ENCODE measurements at places on chromosomes 12 and 14.

DNA sequence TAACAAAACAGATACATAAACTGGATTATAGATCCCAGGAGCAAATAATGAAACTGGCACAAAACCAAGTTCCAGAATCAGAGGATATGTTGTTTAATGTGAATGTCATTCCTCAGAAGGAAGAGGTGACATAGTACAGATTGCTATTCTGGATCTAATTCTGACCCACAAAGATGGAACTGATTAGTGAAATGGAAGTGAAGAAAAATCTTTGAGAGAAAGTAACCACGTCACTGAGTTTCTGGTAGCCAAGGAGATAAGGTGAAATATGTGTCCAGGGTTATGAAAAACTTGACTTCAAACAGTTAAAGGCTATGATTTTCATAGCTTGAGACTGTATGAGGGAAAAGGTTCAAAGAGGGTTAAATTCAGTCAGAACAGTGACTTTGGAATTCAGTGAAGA is 8.3 kb downstream of the OR10AD1 start:
- peak; percentile 25 for DNase-seq

DNA sequence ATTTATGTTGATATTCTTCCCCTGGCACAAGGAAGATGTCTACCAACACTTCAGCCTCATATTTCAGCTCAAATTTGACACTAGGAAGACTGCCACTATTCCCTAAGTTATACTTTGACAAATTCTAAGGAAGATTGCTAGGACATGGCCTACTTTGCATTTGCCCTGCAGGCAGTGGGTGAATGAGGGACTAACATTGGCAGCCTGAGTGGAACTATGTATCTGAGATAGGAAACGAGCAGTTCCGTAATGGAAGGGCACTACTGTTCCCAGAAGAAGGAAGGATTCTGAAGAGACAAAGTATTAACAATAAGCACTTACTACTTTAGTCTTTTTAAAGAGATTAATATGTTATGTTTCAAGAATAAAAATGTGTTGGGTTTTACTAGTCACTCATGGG is 115.1 kb downstream of the SLC16A7 start:
- DNase-seq, result peak; percentile 20

GRCh38 chr12:81859521-81859920 is 100.4 kb upstream of the PPFIA2 start:
- DNase-seq, result no peak

GRCh38 chr12:70722584-70723343 is 85.5 kb upstream of the PTPRB start:
- DNase-seq, result no peak

DNA sequence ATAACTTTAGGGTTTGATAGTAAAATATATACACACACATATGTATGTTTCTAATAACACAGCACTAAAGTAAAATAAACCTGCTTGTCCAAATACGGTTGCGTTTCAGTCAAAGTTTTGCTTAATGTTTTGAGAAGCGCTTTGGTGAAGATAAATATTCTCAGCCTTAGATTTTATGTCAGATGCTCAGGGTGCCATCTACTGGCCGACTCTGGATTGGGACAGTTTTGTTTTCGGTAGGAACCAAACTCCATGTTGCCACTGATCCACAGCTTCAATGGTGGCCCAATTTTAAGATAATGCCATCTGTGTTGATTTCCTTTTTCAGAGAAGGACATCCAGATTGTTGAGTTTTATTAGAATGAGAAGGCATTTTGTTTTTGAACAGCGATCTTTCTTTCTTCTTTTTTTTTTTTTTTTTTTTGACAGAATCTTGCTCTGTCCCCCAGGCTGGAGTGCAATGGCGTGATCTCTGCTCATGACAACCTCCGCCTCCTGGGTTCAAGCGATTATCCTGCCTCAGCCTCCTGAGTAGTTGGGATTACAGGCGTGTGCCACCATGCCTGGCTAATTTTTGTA is 43.1 kb downstream of the LLPH start:
- DNase-seq, result peak; percentile 66

- no peak for DNase-seq
Measured at GRCh38 chr12:114774699-114775098, 90.7 kb upstream of the TBX3 start.

- DNase-seq, result no peak
Measured at GRCh38 chr14:91233936-91234790, 10.3 kb downstream of the GPR68 start.

DNA sequence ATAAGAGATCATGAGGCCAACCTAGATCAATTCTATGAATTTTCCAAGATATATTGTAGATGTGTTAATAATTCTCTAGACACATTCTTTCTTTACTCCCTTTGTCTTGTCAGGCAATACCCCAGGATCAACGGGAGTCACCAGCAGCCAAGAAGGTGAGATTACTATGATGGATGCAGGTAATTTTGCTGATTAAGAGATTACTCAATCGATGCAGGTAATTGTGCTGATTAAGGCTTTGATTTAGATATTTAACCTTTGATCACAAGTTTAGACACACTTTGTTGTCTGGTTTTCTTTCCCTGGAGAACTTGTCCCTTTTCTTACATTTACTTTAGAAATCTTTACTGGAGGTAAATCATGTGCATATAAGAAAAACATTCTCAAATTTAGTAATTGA is 134.3 kb upstream of the CNTN1 start:
- DNase-seq, result no peak

- DNase-seq, result no peak
Measured at GRCh38 chr14:34502545-34503225, 36.8 kb downstream of the EAPP start.

- no peak for DNase-seq
Measured at GRCh38 chr14:95200404-95200803, 43.1 kb upstream of the DICER1 start.

GRCh38 chr12:30955214-30955613 is 28.7 kb downstream of the TSPAN11 start:
- no peak for DNase-seq

GRCh38 chr14:71549421-71550050 is 382.7 kb upstream of the RGS6 start:
- no peak for DNase-seq

DNA sequence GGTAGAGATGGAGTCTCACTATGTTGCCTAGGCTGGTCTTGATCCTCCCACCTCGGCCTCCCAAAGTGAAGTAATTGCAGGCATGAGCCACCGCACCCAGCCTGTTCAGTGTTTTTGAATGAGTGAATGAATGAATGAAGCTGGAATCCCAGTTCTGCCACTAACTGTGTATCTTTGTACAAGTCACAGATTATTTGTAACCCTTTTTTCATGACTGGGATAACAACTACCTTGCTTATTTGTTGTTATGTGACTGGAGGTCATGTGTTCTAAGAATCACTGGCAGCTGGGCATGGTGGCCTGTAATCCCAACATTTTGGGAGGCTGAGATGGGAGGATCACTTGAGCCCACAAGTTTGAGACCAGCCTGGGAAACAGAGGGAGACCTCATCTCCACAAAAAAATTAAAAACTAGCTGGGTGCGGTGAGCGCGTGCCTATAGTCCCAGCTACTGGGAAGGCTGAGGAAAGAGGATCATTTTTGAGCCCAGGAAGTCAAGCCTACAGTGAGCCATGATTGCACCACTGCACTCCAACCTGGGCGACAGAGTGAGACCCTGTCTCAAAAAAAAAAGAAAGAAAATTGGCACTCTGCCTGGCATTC is 13.3 kb upstream of the NUMB start:
- DNase-seq, result no peak

GRCh38 chr14:54258382-54258781 is 138.4 kb upstream of the CDKN3 start:
- no peak for DNase-seq

DNA sequence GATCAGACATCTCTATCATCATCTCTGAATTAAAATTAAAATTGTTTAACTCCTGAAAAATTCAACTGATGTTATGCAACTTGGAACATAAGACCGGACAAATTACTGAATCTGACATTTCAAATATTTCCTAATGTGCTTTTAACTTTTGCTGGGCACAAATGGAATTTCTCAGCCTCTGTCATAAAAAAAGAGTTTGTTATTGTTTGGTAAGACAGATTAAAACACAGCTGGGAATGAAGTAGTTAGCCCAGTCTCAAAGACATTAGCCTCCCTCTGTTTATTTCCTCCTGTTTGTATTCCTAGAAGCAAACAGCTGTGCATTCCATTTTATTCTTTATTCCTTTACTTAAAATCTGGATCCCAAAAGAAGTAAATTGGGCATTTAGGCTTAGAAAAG is 29.4 kb downstream of the PLEKHA5 start:
- peak; percentile 74 for DNase-seq

- DNase-seq, result no peak
Measured at GRCh38 chr14:65132855-65133254, 30.5 kb upstream of the MAX start.

DNA sequence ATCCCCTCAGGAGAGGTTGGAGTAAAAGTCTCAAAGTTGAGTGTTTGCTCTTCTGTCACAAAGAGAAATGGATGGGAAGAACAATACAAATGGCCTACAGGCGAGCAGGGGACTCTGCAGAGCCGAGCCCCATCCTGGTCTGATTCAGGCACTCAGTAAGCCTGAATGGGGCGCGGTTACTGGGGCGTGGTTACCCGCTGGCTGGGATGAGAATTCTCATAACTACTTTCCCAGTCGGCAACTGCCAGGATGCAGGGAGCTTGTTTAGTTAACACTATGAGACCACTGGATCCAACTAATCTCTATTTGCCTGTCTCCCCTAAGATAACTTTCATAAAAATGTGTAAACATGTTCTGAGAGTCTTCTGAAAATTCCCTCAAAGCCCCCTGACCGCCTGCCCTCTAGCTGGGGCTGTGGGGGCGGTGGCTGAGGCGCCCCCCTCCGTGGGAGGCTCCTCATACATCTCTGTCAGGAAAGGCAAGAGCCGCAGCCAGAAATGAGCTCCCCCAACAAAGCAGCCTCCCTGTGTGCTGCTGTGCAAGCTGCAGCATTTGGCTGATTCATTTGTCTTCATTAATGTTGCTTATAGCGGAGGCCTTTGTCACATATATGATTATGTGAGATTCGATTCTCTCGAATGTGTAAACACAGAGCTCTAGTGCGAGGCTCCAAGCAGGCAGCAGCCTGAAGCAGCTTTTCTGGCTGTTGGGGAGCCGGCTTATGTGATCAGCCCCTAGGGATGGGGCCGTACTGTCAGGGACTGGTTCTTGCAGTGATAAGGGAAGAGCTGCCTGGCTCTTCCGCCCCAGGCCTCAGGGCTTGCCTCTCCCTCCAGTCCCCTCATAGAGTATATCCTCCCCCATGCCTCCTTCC is 126.1 kb upstream of the ARHGAP5 start:
- DNase-seq, result no peak

DNA sequence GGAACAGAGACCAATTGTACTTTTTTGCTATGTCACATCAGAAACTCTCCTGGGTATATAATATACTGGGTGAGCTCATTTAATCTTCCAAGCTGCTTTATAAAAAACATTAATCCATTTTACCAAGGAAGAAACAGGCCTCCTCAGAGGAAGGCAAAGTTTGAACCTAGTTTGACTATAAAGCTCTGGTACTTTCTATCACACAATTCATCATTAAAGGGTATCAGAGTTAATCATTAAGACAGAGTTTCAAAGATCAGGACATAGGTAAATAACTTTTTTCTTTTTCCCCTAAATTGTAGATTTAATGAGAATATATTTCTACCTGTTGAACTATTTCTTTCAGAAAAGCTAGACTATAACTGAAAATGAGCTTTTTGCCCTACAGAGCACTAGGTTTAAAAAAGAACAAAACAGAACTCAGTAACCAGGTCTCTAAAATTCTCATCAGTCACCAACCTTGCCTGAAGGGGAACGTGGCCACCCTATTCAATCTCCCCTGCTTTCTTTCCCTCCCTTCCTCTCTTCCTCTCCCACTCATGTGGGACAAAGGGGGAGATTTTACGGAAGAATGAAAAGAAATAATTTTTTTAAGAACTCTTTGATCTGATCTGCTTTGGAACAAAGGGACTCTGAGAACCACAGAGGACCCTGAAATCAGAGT is 18.6 kb downstream of the FBXO21 start:
- DNase-seq, result no peak

DNA sequence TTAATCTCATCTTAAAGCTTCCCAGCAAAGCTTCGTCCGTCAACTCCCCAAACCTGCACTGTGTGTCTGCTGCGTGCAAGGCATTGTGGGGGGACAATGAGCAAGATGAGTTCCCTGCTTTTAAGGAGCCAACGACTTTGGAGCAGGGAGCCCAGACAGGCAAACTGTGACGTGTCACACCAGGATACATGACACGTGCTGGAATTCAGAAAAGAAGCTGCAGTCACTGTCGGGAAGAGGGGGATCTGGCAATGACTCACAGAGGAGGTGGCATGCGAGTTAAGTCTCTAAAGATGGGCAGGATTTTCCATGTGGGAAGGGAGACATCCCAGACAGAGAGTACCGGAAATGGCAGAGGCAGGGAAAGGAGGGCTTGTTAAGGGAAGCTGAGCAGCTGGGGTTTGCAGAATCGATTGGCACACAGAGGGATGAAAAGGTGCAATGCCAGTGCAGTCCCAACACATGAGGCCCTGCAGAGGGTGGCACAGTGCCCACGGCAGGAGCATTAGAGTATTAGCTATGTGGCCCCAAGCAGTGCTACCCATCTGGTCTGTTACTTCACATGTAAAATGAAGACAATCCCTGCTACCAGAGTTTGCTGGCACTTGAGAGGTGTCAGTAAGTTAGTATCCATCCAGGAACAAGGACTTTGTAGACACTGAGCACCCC is 52.9 kb downstream of the SETD3 start:
- DNase-seq, result peak; percentile 8

DNA sequence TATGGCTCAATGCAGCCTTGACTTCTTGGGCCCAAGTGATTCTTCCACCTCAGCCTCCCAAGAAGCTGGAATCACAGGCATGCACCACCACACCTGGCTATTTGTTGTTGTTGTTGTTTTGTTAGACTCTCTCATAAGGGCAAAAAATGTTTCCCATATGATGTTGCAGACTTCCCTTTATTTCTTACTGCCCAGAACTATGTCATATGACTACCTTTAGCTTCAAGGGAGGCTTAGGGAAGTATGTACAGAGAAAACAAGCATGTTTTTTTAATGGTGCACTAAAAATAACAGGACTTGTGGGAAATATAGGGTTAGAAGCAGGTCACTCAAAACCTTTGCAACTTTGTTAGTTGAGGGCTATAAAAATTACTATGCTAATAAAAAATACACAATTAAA is 4.3 kb upstream of the GPR19 start:
- no peak for DNase-seq

GRCh38 chr14:65357113-65357512 is 55.4 kb upstream of the FUT8 start:
- DNase-seq, result no peak

DNA sequence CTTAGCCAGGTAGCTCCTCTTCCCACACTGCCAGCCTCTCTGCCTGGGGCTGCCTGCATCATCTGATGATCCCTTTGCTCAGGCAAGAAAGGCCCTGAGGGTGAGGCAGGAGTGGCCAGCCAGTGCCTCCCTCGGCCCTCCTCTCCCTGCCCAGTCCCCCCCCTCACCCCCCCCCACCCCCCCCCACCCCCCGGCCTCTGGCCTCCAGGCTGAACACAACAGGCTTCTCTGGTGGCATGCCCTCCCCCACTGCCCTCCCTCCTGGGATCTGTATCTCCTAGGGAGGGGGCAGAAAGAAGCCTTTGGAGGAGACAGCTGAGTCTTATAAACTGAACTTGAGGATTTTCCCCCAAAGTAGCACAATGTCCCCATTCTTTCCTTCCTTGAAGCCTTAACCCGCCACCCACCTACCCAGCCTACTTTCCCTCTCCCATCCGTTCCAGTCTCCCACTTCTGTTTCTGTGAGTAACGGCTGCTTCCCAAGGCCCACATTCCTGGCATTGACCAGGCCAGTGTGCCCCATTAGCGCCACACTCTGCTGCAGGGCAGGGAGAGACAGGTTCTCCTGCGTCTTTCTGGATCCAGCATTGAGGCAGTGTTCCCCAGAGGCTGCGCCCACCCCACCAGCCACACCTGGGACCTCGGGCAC is 82.1 kb downstream of the B4GALNT3 start:
- DNase-seq, result no peak
